CD4-positive, alpha-beta T cell (primary cell): ENCODE measurements at places on chromosomes 4 and X. TPM values are rescaled to one million over a fixed set of nuclear protein-coding genes. Genes with fewer than 3 reads are reported as not detected.

DNA sequence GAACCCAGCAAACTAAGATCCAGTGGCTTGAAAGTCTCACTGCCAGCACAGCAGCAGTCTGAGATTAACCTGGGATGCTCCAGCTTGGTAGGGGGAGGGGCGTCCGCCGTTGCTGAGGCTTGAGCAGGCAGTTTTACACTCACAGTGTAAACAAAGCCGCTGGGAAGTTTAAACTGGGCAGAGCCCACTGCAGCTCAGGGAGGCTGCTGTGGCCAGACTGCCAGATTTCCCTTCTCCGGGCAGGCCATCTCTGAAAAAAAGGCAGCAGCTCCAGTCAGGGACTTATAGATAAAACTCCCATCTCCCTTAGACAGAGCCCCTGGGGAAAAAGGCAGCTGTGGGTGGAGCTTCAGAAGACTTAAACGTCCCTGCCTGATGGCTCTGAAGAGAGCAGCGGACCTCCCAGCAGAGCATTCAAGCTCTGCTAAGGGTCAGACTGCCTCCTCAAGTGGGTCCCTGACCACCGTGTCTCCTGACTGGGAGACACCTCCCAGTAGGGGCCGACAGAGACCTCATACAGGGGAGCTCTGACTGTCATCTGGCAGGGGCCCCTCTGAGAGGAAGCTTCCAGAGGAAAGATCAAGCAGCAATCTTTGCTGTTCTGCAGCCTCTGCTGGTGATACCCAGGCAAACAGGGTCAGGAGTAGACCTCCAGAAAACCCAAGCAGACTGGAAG is 45.1 kb upstream of the CDX4 start:
- no peak for DNase-seq

DNA sequence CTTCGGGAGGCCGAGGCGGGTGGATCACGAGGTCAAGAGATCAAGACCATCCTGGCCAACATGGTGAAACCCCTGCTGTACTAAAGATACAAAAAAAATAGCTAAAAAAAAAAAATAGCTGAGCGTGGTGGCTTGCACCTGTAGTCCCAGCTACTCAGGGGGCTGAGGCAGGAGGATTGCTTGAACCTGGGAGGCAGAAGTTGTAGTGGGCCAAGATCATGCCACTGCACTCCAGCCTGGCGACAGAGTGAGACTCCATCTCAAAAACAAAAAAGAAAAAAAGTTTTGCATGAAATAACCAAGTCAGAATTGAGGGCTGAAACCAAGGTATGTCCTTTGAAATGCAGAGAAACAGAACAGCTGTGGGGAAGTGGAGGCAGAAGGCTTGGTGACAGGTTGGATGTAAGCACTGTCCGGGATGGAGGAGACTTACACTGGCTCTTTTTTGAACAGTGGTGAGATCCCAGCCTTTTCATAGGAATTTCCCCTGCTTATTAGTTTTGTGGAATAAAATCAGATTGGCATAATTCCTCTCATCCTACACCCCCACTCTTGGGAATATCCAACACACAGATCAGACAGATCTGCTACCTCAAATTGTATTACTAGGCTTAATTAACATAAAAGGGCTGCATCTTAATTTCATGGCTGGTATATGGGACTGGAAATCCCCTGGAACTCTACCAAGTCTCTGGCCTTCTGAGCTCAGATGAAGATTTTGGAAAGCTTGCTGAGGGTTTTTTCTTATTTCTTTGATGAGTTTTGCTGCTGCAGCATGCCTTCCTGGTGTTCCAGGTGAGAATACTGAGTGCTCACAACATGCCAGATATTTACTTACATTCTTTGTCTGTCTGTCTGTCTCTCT is 18.8 kb upstream of the C4orf36 start:
- no peak for DNase-seq

Gene LYAR
- total RNA-seq = 13.9 TPM

Gene HTN3
- not detected for total RNA-seq

Gene SPANXN4
- not detected for total RNA-seq

DNA sequence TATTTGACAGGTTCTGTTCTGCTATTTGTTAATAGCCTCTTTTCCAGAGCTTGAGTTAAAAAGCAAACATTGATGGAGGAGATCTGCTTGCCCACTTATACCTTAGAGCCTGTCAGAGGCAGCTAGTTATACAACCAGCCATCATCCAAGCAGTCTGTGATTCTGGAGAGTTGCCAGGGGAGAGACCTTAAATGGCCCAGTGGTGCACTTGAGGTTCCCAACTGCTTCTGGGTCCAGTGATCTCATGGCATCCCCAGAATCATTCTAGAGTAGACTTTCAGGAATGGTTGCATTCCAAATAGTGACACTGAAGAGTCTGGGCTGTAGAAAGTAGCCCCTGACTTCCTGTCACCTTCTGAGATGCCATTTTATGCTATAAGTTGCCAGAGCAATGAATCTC is 160.7 kb downstream of the FHIP1A start:
- DNase-seq = no peak

Gene SPANXD
- total RNA-seq = not detected

Gene OGT
- 279 TPM for total RNA-seq

- DNase-seq = no peak
These were observed 55.8 kb downstream of the CASP3 start for GRCh38 chr4:184593461-184593860.

Gene SERTM2
- total RNA-seq = not detected

DNA sequence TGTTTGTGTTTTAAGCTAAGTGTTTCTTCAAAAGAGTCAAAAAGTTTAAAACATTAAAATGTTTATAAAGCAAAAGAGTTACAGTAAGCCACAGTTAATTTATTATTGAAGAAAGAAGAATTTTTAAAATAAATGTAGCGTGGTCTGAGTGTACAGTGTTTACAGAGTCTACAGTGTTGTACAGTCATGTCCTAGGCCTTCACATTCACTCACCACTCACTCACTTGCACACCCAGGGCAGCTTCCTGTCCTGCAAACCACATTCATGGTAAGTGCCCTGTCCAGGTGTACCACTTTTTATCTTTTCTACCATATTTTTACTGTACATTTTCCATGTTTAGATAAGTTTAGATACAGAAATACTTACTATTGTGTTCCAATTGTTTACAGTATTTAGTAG is 239.7 kb upstream of the AGA start:
- DNase-seq = no peak

- DNase-seq = no peak
These were observed 127.9 kb downstream of the SLC39A8 start for GRCh38 chr4:102217345-102217744.

Gene GLOD5
- not detected for total RNA-seq

Gene SPANXC
- not detected for total RNA-seq

Gene RBM46
- not detected for total RNA-seq

DNA sequence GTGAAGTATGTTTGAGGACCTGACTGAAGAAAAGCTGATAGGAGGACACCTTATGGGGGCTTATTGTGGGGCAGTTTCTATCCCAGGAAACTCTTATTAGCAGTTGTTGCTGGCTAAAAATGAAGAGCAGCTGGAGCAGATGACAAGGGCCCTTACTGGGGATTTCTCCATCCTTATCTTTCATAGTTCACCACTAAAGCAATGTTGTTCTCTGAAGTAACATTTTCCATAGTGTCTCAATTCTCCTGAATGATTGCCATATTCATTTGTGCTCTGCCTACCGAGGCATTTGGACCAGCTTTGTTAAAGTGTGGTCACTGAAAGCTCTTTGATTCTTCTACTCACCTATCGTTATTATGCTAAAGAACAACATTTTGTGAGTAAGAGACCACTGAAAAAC is 7.7 kb downstream of the ENOX2 start:
- no peak for DNase-seq

Gene SUPT20HL1
- total RNA-seq = not detected

Gene FAM3A
- 36.1 TPM for total RNA-seq

Gene GRIA3
- total RNA-seq = not detected

- no peak for DNase-seq
These were observed 88.7 kb downstream of the PDLIM5 start for GRCh38 chr4:94540476-94540875.

DNA sequence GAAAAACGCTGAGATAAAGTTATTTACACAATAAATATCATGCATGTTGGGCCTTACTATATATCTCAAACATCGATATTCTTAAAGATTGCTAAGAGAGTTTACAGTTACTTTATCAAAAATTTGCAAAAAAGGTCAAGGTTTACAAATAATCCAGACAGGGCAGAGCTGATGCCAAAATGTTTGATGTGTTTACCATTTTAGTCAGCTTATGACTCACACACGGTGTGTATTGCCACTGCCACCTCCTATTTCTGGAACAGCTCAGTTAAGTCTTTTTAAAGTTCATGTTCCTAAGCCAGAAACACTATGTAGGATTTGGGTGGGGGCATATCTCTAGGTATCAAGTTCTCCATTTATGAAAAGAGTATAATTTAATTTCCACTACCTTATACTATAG is 580.6 kb downstream of the INPP4B start:
- DNase-seq = no peak

Gene RENBP
- total RNA-seq = 8.6 TPM

Gene LRRC66
- not detected for total RNA-seq

DNA sequence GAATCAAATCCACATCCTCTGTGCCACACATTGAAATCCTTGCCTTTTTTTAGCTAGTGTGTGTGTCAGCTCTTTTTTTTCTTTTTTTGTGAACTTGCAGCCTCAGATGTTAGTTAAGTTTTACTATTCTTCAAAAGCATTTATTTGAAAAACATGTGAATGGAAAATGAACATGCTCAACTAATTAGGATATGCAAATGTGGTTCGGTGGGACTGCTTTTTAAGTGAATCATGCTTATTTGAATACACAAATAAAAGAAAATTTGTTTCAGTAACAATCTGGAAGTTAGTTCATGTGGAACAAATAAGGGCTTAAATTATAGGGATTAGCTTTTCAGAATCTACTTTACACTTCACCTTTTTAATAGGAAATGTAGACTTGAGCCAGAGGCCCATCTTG is 751.5 kb upstream of the FAM241A start:
- no peak for DNase-seq

DNA sequence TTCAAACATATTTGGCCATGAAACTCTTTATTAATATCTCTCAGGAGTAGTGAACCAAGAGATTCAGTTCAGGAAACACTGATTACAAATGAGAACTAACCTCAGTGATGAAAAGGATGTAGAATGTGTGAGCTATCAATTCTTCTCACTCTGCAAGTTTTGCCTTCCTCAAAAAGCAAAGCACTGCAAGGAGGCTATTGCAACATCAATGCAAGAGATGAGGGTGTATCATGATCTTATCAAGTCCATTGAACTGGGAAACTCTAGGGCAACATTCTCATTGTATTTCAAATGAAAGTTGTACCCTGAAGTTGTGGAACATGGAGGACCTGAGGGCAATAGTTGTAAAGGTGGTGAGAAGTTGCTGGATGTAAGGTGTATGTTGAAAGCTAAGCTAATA is 56.4 kb upstream of the VEGFC start:
- DNase-seq = no peak

DNA sequence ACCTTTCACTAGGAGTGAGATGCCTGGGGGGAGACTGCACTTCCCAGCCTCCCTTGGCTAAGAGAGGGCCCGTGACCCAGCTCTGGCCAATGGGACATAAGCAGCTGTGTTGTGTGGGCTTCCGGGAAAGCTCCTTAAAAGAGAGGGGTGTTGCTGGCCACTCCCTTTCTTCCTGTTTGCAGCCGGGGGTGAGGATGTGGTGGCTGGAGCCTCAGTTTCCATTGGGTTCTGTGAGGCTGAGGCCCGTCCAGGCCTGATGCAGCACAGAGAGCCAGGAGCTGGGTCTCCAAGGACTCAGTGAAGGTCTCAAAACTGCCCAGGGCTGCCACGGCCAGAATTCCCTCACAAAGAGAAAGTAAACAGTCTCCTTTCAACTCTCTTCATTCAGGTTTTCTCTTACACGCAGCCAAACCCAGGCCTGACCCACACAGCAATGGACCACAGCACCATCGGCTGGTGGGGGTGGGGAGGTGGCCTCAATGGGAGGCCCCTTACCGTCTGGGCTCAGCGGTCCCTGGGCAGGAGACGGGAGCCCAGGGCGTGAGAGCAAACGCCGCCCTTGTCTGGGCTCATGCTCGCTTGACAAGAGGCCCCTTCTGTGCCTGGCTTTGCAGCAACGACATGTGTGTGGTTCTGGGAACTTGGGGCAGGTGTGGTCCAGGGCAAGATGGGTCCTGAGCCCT is 6.6 kb downstream of the NKX1-1 start:
- no peak for DNase-seq

GRCh38 chr4:55485821-55486220 is 60.9 kb downstream of the CLOCK start:
- DNase-seq = no peak

Gene HEPH
- not detected for total RNA-seq

Gene KIF4A
- total RNA-seq = 0.19 TPM

Gene ERAS
- not detected for total RNA-seq

DNA sequence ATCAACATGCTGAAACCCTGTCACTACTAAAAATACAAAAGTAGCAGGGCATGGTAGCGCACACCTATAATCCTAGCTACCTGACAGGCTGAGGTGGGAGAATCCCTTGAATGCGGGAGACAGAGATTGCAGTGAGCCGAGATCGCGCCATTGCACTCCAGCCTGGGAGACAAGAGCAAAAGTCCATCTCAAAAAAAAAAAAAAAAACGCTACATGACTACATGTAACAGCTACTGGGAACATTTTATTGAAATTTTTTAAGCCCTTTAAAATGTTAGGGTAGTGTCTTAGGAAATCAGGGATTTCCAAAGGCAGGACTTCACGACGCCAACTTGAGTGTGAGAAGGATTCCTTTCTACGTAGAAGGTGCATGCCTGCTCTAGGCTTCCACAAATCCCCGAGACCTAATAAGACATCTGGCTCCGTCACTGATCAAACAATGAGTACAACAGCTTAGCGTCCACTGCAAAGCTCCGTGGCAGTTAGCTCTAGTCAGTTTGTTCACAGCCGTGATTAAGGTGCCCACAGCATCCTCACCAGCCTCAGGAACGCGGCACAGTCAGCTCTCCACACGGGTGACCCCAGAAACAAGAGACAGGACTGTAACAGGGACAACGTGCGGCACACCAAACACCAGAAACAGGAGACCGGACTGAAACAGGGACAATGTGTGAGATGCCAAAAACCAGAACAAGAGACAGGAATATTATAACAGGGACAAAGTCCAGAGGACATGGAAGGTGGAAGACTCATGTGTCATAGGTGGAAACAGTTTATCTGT is 33.7 kb downstream of the DHRSX start:
- DNase-seq = no peak

Gene STS
- total RNA-seq = 0.50 TPM
